ELF-1 (cell line): ENCODE measurements at places on chromosomes 4 and X.

- DNase-seq, result no peak
Observed at GRCh38 chrX:123504047-123504446, 228.8 kb downstream of the THOC2 start.

- no peak for DNase-seq
Observed at GRCh38 chr4:81690871-81691270, 219.2 kb upstream of the RASGEF1B start.

DNA sequence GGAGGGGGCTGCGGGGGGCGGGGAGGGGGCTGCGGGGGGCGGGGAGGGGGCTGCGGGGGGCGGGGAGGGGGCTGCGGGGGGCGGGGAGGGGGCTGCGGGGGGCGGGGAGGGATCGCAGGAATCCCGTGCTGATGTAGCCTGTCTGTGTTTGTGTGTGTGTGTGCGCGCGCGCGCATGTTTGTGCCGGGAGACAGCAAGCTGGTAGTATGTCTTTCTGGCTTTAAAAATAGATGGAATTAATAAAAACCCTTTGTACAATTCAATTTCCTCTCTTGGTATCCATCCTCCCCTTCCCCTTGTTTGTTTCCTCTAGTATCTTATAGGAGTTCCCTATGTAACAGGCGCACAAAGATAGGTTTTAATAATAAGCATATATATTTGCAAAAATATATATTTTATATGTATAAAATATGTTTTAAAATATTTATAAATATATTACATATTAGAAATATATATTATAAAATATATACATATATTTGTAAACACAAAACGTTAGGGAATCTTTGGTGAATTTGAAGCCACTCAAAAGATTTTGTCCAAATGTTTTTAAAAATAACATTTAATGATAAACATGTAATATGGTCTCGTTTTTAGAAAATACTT is 782 bp downstream of the ARHGAP24 start:
- DNase-seq, result no peak

DNA sequence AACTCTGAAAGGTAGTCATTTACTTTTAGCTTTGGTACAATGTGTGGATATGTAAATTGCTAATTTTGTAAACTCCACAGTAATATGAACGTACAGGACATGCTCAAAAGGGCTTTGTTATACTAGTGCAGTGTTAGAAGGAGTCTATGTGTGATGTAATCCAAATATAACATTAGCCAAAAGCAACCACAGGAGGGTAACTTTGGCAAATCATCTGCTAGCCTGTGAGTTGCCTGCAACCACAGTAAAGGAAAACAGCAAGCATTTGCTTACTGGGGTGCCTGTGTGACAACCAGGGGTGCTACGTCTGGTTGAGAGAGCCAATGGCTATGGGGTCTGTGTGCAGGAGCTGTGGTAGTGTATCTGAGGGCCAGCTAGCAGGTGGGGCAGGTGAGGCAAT is 245.8 kb downstream of the ADAMTS3 start:
- no peak for DNase-seq

- DNase-seq, result no peak
Observed at GRCh38 chr4:82489987-82490386, 59.6 kb downstream of the ENOPH1 start.

- no peak for DNase-seq
Observed at GRCh38 chr4:186936496-186937375, 213.1 kb upstream of the FAT1 start.

GRCh38 chr4:81352446-81352835 is 119.3 kb downstream of the RASGEF1B start:
- DNase-seq, result no peak

- DNase-seq, result no peak
Observed at GRCh38 chr4:38021751-38022150, 61.6 kb downstream of the PTTG2 start.

DNA sequence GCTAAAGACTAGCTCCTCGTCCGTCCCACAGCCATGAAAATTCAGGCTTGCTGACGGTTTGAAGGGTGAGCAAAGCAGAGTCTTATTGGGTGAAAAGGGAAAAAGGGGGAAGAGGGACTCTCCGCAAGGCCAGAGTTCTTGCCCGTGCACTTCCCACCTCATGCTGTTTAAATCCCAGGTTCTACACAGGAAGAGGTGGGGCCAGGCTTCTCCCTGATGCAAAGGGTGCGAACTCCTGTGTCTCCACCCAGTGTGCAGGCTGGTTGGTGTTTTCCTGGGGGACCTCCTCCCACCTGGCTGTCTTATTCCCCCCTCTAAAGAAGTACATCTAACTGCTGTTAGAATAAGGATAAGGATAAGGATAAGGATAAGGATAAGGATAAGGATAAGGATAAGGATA is 18.0 kb upstream of the LANCL3 start:
- peak; percentile 18 for DNase-seq

GRCh38 chrX:115038406-115038805 is 21.0 kb upstream of the IL13RA2 start:
- no peak for DNase-seq

DNA sequence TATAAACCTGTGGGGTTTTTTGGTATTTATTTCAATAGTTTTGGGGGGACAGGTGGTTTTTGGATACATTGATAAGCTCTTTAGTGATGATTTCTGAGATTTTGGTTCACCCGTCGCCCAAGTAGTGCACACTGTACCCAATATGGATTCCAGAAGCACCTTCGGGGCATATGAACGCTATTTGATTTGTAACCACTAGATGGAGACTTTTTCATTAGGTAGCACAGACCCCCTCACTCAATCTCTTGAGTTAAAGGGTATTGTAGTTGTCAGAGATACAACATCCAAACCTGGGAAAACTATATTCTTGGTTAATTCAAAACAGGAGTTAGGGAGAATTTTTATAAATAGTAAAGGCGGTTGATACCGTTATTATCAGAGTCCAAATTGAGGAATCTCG is 79.8 kb downstream of the SPANXN3 start:
- peak; percentile 14 for DNase-seq

DNA sequence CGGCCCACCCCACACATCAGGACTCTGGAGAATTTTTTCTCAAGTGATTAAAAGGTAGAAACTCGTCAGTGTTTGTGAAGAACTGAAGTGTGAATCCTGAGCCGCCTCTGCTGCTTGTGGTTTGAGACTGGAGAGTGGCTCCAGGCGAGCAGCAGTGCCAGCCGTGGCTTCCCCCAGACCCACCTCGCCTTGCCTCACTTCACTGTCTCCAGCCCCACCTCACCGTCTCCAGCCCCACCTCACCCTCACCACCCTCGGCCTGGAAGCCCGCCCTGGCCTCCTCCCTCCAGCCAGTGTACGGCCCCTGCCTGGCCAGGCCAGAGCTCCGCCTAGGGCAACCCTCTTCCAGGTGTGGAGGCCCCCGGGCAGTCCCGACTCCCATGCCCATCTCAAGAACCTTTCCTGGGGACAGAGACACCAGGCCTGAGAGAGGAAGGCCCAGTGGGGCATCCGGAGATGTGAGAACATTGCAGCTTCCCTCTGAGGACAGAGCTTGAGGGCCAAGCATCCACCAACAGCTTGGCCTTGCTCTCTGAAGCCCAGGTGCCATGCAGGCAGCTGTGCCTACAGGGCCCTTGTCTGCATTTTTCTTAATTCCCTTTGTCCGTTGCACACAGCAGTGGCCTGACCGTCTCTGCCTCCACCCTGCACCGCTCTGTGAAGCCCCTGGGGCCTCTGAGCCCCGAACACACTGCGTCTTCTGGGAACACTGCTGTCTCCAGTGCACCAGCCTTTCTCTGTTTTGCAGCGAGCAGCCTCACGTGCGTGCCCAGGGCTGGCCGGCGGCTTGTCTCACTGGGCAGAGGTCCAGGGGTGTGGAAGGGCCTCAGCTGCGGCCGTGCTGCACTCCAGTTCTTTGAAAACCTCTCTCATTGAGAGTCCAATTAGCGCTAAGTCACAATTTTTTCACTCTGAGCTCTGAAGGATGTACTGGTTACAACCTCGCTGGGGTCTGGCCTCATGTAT is 13.8 kb downstream of the SH3BP2 start:
- no peak for DNase-seq

- no peak for DNase-seq
Observed at GRCh38 chrX:118498755-118499154, 3.1 kb downstream of the DOCK11 start.

DNA sequence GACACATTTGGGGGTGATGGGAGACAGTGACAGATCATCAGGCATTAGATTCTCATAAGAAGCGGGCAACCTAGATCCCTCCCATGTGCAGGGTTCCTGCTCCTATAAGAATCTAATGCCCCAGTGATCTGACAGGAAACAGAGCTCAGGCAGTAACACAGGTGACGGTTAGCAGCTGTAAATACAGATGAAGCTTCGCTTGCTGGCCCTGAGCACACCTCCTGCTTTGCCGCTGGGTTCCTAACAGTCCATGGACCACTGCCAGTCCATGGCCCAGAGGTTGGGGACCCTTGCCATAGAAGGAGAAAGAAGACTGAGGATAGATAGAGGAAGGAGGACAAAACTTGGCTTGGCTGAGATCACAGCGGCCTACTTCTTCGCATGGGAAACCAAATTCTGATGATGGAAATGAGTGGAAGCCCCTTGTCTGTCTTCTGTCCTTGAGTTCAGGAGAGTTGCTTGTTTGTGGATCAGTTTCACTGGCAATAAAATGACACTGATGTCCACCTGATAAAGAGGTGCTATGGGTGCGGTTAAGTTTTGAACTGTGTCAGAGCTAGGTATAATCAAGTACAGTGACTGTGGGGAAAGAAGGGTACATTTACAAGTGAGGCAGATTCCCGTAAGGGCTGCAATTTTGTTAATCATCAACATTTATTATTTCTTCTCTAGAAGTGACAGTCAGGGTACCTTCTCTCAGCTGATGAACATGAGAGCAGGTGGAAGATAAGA is 1.7 kb upstream of the TIFA start:
- DNase-seq, result no peak

GRCh38 chrX:28177202-28177601 is 196.0 kb upstream of the DCAF8L1 start:
- peak; percentile 88 for DNase-seq

GRCh38 chr4:93646233-93646930 is 182.2 kb upstream of the ATOH1 start:
- no peak for DNase-seq

DNA sequence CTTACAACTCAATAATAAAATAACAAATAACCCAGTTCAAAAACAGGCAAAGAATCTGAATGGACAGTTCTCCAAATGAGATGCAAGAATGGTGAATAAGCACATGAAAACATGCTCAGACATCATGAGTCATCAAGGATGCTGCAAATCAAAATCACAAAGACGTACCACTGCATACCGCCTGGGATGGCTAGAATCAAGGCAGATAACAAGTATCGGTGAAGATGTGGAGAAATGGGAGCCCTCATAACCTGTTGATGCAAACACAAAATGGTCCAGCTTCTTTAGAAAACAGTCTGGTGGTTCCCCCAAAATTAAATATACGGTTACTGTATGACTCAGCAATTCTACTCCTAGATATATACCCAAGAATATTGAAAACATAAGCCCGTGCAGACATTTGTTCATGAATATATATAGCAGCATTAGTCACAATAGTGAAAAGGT is 32.5 kb downstream of the AKAP4 start:
- no peak for DNase-seq

GRCh38 chrX:74419864-74420195 is 1.5 kb upstream of the SLC16A2 start:
- DNase-seq, result peak; percentile 72

- no peak for DNase-seq
Observed at GRCh38 chrX:127726227-127726626, 326.0 kb downstream of the ACTRT1 start.

DNA sequence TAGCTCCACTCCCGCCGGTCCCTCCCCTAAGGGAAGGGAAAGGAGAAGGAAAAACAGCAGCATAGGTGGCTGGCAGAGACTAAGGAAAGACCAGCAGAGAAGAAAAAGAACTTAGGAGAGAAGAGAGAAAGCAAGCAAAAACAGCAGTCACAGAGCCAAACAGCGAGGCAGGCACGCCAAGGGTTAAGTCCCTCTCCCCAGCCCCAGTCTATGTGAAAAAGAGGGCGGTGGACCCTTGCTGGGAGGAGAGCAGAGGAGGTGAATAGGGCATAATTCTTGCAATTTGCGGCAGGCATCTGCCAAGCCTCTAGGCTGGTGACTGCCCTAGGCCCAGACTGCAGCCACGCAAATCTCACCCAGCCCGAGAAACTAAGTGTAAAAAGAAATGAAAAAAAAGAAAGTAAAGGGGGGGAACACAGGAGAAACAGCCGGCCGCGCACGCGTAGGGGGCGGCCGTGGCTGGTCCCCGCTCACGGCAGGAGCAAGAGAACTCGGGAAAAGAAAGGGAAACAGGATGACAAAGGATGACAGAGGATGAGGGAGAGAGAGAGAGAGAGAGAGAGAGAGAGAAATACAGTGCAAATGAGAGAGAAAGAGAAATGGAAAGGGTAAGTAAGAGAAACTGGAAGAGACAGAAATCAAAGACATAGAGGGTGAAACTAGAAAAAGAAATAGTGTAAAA is 48.6 kb downstream of the MAGEA9 start:
- peak; percentile 88 for DNase-seq

DNA sequence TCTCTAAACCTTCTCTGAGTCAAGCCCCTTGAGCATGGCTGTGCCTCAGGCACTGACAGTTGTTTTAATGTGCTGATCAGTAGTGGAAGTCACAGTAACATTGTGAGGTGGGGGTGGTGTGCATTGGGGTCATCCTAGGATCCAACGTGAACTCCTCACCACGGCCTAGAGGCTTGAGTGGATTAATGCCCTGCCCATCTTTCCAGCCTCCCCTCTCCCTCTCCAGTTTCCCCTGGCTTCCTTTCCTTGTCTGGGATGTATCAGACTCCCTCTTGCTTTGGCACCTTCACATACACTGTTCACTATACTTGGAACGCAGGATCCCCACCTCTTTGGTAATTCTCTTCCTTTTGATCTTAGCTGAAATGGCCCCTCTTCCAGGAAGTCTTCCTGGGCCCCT is 13.3 kb upstream of the PJA1 start:
- no peak for DNase-seq

DNA sequence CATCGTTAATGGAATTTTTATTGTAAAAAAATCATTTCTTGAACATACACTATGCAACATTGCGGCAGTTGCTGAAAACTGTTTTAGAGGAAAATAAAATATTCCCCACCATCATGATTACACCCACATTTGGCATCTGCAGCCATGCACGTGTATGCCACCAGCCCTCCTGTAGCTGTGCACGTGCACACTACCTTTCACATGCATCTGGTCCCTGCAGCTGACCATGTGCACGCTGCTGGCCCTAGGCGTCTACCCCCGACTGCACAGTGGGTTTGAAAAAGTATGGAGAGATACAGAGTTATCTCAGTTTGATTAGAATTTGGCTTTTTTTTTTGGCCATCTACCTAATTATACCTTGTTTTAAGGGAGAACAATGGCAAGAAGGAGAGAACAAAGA is 569.8 kb upstream of the IGFBP7 start:
- DNase-seq, result no peak
